ENCODE measurements at places on chromosomes 1 and 21.

DNA sequence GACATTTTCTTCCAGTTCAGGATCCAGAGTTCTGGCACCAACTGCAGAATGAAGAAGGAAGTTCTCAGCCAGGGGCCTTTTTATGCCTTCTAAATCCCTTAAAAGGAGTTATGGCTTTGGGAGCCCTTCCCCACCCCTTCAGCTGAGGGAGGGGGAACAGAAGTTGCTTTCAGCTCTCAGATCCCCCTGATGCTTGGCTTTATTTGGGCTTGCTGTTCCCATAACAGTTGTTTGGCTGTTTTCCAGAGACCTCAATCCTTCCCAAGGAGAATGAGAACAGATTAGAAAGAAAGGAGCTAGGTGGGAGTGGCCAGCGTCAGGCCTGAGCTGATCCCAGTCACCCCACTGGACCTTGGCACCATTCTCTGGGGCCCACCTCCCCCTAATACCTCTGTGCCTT, at the start of gene RPE65:
TSS of gene RPE65 (minus strand) at position 54 of the 400 bp plus-strand sequence. CDS start at position 5, 49 bp downstream.
- no peak for DNase-seq

GRCh38 chr1:220873087-220873486, 6.2 kb upstream of the HLX start:
- no peak for DNase-seq

- no peak for DNase-seq
Measured at GRCh38 chr1:58902830-58903513, 119.1 kb upstream of the JUN start.

DNA sequence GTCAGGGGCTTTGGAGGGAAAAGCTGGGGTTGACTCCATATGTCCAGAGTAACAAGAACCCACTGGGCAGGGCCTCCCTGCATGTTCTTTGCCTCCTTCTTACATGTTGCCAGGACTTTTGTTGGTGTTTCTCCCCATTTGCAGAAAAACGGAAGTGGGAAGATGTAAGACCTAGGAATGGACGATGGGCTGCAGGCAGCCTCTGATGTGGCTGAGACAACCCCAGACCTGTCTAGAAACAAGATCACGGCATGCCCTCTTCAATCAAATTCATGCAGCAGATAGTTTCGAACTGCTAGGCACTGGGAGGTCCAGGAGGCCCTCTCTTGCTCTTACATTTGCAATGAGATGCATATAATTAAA, 3.4 kb downstream of the FAM43B start:
- DNase-seq = no peak

DNA sequence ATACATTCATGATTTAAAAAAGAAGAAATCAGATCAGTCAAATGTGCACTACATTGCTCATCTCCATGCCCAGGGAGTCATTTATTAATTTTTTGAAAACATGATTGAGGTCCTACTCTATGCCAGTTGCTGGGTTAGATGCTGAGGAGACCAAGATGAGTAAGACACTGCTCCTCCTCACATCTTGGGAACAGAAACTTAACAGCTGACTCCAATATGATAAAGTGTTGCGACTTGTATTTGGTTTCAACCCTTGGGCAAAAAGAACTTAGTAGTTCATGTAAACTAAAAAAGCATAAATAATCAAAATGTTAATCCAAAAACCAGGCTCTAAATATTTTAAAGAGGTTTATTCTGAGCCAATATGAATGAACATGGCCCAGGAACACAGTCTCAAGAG, 56.9 kb downstream of the OPTC start:
- no peak for DNase-seq

GRCh38 chr1:92968138-92969032, 7.1 kb upstream of the DIPK1A start:
- no peak for DNase-seq

DNA sequence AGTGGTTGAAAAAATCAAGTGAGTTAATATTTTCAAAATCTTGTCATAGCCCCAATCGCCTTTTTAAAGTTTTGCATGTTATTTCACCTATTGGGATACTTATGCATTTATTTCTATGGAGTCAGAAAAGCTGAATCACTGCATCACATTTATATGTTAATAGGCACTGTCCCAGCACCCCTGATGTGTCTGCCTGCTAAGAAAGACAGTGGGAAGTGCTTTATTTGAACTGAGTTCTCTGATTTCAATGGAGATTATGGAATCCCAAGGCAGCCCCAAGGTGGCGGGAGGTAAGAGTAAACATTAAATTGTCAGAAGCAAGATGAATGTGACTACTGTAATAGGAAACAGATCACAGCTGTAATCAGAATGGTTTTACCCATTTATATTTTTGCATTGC, 2225.7 kb downstream of the NCAM2 start:
- no peak for DNase-seq

DNA sequence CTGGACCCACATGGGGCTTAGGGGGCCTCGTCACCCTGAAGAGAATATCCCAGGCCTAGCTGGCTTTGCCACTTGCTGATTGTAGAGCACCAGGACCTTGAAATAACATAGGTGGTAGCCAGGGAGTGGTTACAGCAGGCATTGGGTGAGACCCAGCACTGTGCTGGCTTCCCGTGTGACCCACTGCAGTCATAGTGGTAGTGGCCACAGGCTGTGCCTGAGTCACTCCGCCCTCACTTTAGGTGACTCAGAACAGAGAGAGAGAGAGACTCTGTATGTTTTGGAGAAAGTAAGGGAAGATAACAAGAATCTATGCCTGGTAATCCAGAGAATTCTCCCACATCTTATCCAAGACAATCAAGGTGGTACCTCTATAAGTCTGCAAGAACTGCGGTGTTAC, 98.7 kb upstream of the LHX8 start:
- no peak for DNase-seq

- no peak for DNase-seq
Measured at GRCh38 chr21:33020558-33021100, 5.1 kb upstream of the OLIG2 start.

- DNase-seq = no peak
Measured at GRCh38 chr1:8551613-8552489, 233.9 kb downstream of the SLC45A1 start.

- DNase-seq = no peak
Measured at GRCh38 chr1:116122955-116123757, 12.0 kb downstream of the MAB21L3 start.

- no peak for DNase-seq
Measured at GRCh38 chr1:24849672-24850295, 80.3 kb downstream of the RUNX3 start.

DNA sequence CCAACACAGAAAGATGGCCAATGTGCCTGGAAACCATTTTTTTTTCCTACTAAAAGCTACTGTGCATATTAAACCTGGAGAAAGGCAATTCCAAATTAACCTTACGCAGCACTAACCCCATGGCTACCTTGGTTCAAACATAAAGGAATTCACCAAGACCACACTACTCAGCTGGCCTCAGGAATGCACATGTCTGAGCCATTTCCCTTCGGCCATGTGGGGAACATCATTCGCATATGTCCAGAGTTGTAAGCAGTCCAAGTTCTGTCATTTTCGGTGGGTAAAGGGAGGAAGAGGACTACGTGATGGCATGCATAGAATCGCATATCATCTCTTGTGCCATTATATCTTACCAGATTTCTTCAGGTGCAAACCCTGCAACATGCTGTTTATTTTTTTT, 175.4 kb downstream of the NTMT2 start:
- DNase-seq = no peak

- no peak for DNase-seq
Measured at GRCh38 chr1:207811920-207812720, 60.3 kb downstream of the CD46 start.

GRCh38 chr1:198106011-198106410, 50.8 kb upstream of the NEK7 start:
- no peak for DNase-seq

DNA sequence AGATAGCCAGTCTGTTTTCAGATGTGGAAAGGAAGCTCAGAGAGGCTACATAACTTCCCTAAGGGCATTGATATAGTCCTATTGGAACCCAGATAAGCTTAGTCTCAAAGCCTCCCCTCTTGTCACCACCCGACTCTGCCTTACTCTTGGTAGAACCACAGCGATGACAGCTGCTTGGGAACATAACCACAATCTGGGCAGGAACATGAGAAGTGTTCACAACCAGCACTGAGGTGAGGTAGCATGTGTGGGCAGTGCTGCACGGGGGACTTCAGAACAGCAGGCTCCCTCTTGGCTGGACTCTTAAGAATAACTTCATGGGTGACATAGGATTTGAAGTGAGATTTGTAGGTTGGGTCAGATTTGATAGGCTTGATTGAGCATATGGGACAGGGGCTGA, 9.3 kb upstream of the S100A10 start:
- no peak for DNase-seq

- DNase-seq = no peak
Measured at GRCh38 chr1:180948641-180949615, 36.2 kb downstream of the KIAA1614 start.

DNA sequence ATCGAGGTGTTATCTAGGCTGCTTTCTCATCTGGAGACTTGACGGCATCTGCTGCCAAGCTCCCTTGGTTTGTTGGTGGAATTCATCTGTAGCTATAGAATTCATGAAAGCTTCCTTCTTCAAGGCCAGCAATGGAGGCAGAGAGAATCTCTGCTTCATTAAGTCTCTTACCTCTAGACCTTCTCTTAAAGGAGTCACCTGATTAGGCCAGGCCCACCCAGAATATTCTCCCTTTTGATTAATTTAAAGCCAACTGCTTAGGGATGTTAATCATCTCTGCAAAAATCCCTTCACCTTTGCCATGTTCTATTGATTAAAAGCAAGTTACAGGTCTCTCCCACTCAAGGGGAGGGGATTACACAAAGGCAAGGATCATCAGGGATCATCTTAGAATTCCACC, 5.3 kb upstream of the NCF2 start:
- DNase-seq = no peak

GRCh38 chr1:236870721-236871120, 75.6 kb downstream of the MTR start:
- no peak for DNase-seq

Data from NCI-H1092 (cell line).